CD4-positive, alpha-beta T cell (primary cell): ENCODE measurements at places on chromosomes 6 and 20. TPM values are rescaled to one million over a fixed set of nuclear protein-coding genes. Genes with fewer than 3 reads are reported as not detected.

Gene SLPI
- total RNA-seq: not detected

Gene GLP1R
- not detected for total RNA-seq

Gene CDSN
- total RNA-seq: not detected

- no peak for DNase-seq
Measured at GRCh38 chr20:23193801-23194384, 107.8 kb upstream of the CD93 start.

- no peak for DNase-seq
Measured at GRCh38 chr6:164897523-164898235, 411.7 kb downstream of the C6orf118 start.
